Frontal cortex (tissue), 4 donors: ENCODE measurements at places on chromosomes 3 and 15. TPM values are rescaled to one million over a fixed set of nuclear protein-coding genes. Genes with fewer than 3 reads are reported as not detected.
A peak's percentile ranks its signal among the peaks of the same experiment; 100 is the strongest.

DNA sequence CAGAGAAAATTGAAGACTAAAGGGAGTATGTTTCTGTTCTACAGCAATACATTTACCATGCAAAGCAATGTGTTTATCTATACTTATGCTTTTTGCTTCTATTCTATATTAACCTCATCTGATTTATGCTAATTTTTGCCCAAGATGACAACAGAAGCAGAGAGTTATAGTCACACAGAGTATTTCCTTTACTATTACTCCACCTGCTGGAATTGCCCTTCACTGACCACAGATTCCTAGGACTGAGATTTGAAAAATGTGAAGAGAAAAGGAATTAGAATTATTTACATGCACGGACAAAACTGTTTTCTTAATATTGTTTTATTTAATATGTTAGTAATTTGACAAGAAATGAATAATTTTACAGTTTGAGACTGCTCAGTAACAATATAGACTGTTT lies 745.6 kb downstream of the VGLL3 start:
- DNase-seq: no peak

GRCh38 chr3:181265750-181266333 lies 276.3 kb upstream of the DNAJC19 start:
- no peak for DNase-seq

- DNase-seq: no peak
These were observed 99.7 kb upstream of the VGLL3 start for GRCh38 chr3:87090631-87091030.

GRCh38 chr3:114104414-114104813 lies 47.9 kb downstream of the QTRT2 start:
- DNase-seq: no peak

CASR gene
- total RNA-seq: not detected

GRCh38 chr3:193240850-193241706 lies at the start of gene PLAAT1:
TSS of gene PLAAT1 (plus strand) at chr3:193241222. CDS start at chr3:193255651, 14,429 bp downstream.
- DNase-seq: peak; percentile 79

- no peak for DNase-seq
These were observed 1.8 kb upstream of the YEATS2 start for GRCh38 chr3:183695569-183696364.

- no peak for DNase-seq
These were observed 150.5 kb upstream of the PRICKLE2 start for GRCh38 chr3:64375737-64376136.

GRCh38 chr3:167110901-167111300 lies 269.2 kb downstream of the ZBBX start:
- DNase-seq: peak; percentile 19

DNA sequence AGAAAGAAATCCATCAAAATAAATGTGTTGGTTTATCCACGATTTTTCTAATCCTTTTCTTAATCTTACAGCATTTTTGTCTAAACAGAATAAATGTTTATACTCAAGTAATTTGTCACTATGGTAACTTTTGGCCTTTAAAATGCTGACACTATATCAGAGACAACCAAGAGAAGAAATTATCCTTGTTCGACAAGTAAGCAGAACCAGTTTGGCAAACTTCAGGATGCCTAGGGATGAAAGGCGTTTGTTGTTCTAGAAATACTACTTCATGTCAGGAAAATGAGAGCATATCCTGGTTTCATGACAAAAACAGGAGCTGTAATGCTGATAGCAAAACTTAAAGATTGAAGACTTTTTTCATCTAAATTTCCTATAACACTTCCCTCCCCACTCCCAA lies 308.0 kb upstream of the ATP11B start:
- DNase-seq: no peak

- DNase-seq: no peak
These were observed 11.1 kb upstream of the UBE2Q2 start for GRCh38 chr15:75832114-75832513.

DNA sequence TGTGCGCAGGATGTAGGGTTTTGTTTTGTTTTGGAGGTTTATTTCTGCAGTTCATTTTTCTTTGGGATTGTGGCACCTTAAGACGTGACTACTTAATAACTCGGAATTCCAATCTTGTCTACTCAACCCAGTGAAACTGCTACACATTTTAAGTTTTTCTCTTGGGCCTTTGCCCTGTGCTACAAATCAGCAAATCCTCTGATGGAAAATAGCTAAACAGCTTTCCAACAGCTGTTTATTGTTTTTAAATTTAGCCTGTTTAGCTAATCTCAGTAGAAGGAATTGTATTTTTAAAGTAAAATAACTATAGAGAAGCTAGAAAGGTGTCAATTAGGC lies 48.4 kb downstream of the OPA1 start:
- no peak for DNase-seq

OXNAD1 gene
- 15.5 TPM for total RNA-seq

DNA sequence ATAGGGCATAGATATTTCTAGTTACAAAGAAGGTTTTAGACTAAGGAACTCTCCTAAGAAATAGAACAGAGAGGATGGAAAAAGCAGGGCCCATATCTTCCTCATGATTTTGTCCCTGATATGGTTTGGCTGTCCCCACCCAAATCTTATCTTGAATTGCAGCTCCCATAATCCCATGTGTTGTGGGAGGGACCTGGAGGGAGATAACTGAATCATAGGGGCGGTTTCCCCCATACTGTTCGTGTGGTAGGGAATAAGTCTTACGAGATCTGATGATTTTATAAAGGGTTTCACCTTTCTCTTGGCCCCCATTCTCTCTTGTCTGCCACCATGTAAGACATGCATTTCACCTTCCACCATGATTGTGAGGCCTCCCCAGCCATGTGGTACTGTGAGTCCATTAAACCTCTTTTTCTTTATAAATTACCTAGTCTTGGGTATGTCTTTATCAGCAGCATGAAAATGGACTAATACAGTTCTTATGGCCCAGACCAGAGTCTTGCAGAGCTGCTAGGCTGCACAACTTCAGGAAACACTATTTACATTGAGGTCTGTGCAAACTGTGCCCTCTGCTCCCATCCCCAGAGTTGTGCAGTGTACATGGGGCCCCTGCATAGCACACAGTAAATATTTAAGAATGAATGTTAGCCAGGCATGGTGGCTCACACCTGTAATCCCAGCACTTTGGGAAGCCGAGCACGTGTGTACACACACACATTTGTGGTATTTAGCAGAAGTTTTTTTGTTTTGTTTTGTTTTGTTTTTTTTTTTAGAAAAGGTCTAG lies 20.3 kb upstream of the CA12 start:
- no peak for DNase-seq

GUCA1C gene
- total RNA-seq: not detected

DNA sequence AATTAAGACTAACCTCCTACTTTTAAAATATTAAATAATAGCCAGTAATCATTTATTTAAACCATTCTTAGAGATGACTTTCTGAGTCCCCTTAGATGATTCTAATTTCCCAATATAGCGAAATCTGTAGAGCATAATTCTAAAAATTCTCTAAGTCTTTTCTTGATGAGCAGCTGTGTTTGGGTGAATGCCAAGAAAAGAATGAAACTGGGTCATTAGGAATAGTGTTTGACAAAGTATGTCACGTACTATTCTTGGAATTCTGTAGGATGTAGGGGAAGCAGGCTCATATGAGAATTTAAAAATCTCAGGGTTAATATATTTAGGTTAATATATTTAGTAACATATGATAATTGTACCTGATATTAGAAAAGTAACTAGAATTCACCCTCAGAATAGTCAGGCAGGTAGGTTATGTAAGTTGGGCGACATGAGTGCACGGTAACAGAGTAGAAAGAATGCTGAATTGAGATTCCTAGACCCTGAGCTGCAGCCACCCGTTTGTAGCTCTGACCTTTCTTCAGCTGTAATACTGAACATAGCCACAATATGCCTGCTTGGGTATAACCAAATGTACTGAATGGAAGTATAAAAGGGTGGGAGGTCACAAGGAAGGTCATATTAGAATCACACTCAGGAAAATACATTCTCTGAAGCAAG lies 524.3 kb downstream of the UNC13C start:
- DNase-seq: no peak

SPINK8 gene
- total RNA-seq: not detected

- DNase-seq: no peak
These were observed 117.1 kb upstream of the LIPC start for GRCh38 chr15:58314593-58315216.

GHSR gene
- 0.82 TPM for total RNA-seq

DNA sequence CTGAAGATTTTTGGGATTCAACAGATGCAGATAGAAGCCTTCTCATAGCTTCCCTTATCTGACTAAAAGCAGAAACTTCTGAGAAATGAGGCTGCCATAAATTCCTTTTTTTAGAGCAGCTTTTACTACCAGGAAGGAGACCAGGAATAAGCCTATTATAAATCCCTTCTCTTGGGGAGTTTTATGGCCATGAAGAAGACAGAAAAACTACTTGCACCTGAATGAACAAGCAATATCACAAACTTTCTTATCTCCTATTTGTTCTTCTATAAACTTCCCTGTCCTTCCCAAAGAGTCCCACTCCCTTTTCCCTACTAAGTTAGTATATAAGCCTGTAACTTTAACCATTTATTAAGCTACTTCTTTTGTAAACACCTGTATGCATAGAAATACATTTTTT lies 603.1 kb downstream of the NSUN3 start:
- no peak for DNase-seq

DNA sequence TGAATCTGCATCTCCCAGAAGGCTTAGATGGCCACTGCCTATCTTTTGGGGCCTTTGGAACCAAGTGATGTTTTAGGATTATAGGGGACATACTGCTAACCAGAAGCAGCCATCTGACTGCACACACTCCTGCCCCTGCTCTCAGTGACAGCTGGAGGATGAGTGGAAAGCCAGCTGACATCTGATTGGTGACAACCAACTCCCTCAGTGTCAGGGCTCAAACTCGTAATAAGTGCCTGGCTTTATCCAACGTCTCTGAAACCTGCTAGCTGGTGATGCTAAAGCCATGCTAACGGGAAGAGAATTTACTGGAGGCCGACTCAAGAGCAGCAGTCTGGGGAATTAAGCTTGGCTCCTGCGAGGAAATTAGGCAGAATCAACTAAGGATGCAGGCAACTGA lies 35.1 kb downstream of the KY start:
- no peak for DNase-seq

GRCh38 chr15:24861014-24861690 lies 93.6 kb upstream of the SNRPN start:
- DNase-seq: no peak

DNA sequence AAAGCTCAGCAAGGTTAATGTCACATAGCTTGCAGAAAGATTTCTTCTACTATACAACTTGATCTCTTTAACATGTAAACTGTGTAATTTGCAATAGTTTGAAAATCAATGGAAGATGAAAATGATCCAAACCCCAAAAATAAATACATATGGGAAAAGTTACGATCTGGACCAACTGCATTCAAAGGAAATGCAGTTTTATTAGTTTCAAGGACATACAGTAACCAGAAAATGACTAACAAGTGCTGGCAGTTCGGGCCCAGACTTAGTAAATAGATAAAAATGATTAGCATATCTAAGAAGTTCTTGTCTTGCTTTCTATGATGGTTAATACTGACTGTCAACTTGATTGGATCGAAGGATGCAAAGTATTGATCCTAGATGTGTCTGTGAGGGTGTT lies 37.3 kb upstream of the LEKR1 start:
- no peak for DNase-seq

DNA sequence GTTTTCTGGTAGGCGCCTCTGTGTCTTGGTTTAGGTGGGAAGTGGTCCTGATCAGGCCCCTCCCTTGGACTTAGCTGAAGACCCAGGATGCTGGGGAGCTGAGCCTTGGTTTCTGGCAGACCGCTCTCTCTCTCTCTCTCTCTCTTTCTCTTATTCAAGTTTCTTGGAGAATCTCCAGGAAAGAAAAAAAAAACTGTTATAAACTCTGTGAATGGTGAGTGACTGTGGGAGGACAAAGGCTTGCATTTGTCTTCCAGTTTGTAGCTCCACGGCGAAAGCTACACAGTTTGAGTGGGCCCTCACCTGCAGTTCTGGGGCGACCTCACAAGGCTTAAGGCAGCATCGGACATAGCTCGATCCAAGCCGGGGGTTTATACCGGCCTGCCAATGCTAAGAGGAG lies 7.5 kb downstream of the DET1 start:
- DNase-seq: no peak

DNA sequence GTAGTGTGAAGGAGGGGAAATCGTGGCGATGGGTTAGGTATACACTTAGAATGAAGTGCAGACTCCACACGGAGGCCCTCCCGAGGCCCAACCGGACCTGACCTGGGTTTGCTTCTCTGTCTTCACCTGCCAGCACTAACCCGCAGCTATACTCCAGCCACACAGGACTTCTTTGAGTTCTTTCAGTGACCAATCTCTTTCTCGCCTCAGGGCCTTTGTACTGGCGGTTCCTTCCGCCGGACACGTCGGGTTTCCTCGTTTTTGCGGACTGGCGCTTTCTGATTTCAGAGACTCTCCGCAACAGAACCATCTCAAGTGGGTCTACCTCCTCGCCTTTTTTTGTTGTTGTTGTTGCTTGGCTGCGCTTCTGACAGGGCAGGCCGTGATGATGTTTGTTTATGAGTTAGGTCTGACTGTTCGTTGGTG lies at the start of gene NEIL1:
Gene NEIL1, plus strand, starts transcription at position 244 of the 426 bp plus-strand sequence. CDS start 1,867 bp downstream, outside the sequence.
- DNase-seq: no peak

- no peak for DNase-seq
These were observed 398.1 kb downstream of the NSUN3 start for GRCh38 chr3:94460931-94461330.

- DNase-seq: no peak
These were observed 272.4 kb downstream of the FOXP1 start for GRCh38 chr3:71310980-71311660.

DNA sequence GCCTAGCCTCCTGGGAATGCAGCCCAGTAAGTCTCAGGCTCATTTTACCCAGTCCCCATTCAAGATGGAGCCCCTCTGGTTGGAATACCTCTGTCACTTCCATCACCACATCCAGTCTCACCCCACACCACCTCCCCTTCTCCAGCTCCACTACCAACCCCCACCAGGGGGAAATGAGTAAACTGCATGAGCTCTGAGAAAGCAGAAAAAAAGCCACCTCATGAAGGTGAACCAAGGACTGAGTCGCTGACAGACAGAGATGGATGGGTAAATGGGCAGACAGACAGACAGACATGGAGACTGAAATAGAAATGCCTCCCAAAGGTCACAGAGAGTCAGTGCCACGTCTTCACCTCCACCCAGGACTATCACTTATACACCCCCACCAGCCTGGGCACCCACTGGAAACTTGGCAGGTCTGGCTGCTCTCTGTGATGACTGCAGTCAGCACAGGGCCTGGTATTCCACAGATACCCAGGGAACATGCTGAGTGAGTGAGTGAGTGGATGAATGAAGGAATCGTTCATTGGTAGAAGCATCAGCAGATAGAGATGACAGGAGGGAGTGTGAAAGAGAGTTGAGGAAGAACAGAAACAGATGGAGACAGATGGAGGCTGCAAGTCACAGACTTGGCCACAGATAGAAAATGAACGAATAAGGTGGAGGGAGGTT lies 4.9 kb upstream of the LOXL1 start:
- no peak for DNase-seq

- no peak for DNase-seq
These were observed 32.3 kb downstream of the RPN1 start for GRCh38 chr3:128618398-128618726.

- no peak for DNase-seq
These were observed 1270.0 kb downstream of the ROBO1 start for GRCh38 chr3:78497767-78498166.

DNA sequence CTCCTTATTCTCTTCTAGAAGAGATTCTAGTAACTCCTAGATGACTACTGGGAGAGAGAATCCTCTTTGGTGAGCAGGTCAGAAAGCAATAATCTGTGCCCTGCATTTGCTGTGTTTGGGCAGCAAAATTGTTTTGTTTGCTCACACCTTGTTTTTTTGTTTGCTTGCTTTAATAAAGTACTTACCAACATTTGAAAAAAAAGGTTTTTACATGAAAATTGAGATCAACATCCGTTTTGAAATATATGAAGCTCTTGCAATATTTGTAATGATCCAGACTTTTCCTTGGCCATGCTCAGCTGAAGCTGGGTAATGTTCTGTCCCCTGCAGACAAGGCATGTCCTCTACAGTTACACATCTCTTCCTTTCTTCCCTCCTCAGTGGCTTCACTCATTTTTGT lies 62.2 kb downstream of the DIPK2A start:
- no peak for DNase-seq
